Caco-2 (cell line): ENCODE measurements at places on chromosomes 6 and 20.

DNA sequence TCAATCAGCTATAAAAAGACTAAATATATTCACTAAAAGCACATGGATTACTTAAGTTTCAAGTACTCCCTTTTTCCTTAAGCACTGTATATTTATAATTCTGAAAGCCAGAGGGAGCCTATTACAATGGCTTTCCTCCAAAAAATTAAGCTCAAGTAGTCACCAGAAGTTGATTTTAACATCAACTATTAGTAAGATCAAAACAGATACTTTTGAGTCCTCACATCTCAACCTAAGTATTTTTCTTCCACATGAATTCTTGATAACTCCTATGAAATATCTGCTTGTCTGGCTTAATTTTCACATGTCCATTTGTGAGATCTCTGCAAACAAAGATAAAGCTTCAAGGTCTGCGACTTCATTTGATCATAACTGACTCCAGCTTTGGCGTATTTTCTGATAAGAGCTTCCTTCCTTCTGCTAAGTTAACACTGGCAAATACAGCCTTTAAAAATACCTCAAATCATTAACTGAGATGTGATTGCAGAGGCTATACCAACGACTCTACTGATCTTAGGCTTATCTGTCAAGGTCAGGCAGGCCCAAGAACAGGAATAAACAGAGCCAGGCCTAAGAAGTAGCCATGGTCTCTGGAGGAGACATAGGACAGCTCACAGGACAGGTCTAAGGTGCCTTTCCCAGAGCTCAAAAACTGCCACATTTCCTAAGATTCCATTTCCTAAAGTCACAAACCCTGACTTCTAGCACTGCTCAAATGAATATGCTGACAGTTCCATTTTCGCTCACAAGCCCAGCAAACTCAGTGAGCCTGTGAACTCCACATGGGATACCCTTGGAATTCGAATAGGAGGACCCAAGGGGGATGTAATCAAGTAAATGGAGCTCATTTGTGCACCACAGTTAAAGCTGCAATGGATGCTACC lies 10.0 kb downstream of the SNX5 start:
- peak; percentile 60 for DNase-seq

GRCh38 chr20:10255846-10256245 lies 37.2 kb downstream of the SNAP25 start:
- DNase-seq = no peak

GRCh38 chr6:167079853-167080297 lies 43.0 kb upstream of the CCR6 start:
- no peak for DNase-seq

DNA sequence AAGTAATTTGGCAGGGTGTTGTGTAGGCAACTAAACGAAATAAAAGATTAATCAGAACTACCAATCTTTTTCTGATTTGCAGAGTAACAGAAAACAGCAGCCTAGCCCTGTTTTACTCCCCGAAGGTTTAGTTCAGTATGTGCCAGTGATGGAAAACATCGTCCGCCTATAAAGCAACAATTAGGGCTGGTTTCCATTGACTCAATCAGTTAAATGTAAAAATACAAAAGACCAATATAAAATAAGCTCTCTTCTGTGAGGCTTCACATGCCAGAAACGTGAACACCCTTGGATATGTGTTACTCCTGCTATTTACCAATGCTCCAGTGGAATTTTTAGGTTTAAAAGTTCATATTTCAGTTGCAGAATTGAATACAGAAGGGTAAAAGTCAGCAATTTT lies 210.5 kb upstream of the RSPO3 start:
- DNase-seq = no peak

GRCh38 chr20:1374246-1374645 lies 18.6 kb downstream of the FKBP1A start:
- no peak for DNase-seq

DNA sequence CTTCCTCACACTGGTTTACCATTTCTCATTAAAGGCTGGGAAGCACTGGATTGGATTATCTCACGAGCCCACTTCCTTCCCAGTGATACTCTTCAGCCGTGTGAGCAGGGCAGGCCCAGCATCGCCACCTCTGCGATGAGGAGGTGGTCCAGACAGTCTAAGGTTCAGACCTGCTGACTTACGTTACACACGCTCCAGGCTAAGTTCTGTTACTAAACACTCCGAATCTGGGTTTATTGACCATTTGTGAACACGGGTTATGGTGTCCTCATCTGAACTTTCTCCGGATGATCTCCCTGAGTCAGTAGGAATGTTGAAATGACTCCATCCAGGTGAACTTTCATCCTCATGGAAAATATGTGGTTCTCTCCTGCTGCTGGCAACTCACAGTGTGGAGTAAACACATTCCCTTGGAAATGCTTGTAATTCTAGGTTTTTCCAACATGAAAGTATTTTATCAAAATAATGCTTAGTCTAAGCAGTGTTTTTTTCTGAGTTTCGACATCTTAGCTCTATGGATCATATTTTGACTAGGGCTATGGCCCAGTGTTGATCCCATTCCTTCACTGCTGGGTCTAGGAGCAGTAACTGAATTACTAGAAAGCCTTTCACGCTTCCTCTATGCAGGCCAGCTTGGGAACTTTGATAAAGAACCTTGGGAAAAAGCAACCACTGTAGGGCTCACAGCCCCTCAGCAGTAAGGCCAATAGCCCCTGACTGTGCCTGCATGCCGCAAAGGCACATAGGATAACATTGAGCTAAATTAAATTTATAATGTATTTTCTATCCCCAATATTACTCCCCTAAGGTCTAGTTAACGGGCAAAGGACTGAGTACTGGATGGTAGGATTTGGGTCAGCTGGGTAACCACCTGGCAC lies 37.7 kb upstream of the PXDC1 start:
- peak; percentile 60 for DNase-seq

- no peak for DNase-seq
Measured at GRCh38 chr6:5726976-5727718, 279.6 kb downstream of the NRN1 start.

GRCh38 chr6:118843685-118844390 lies 50.1 kb upstream of the ASF1A start:
- no peak for DNase-seq

DNA sequence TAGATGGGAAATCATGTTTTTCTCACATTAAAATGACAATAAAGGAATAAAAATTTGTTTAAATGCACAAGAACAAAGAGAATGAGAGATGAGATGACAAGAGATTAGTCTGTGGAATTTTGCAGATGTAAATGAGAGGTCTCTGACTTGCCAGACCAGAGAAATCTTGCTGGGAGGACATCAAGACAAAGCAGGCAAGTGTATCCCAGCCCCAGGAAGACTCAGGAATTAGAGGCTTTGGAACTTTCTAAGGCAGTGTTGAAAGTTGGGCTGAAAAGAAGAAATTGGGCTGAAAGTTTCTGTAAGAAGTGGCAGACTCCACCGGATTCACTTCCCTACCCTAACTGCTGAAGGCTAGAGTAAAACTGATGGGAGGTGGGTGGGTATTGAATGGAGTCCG lies 54.6 kb downstream of the AFDN start:
- DNase-seq = no peak

- no peak for DNase-seq
Measured at GRCh38 chr6:113888956-113889630, 31.9 kb downstream of the MARCKS start.

GRCh38 chr6:147166992-147167391 lies 37.2 kb upstream of the STXBP5 start:
- no peak for DNase-seq

- DNase-seq = no peak
Measured at GRCh38 chr6:39847221-39847620, 55.0 kb downstream of the DAAM2 start.

GRCh38 chr6:80725156-80725930 lies 618.9 kb downstream of the BCKDHB start:
- DNase-seq = no peak

DNA sequence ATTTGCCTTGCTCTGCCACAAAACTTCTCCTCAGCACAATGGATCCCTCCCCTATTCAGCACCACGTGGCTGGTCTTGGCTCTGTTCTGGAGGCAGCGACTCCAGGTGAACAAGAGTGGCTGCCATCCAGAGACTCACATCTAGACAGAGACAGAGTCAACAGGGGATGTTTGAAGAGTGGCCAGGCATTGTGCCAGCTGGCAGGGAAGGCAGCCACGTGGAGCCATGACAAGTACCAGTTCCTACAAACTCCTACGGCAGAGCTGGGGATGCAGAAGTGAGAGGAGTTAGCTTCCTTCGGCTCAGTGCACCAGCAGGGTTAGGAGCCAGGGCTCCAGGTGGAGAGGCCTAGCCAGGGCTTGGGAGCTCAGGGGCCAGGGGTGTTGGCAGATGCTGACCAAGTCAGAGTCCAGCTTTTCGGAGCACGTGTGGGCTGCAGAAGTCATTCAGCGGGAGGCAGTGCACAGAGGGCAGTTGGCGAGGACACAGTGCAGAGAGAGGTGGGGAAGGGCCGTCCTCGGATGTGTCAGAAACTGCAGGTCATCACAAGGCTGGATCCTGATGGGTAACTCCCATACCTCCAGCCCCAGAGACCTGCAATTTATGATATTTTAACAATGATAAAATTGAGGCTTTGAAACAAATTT lies 171.7 kb upstream of the PDE10A start:
- no peak for DNase-seq

- DNase-seq = peak; percentile 91
Measured at GRCh38 chr20:35617397-35618262, 2.0 kb downstream of the SPAG4 start.

DNA sequence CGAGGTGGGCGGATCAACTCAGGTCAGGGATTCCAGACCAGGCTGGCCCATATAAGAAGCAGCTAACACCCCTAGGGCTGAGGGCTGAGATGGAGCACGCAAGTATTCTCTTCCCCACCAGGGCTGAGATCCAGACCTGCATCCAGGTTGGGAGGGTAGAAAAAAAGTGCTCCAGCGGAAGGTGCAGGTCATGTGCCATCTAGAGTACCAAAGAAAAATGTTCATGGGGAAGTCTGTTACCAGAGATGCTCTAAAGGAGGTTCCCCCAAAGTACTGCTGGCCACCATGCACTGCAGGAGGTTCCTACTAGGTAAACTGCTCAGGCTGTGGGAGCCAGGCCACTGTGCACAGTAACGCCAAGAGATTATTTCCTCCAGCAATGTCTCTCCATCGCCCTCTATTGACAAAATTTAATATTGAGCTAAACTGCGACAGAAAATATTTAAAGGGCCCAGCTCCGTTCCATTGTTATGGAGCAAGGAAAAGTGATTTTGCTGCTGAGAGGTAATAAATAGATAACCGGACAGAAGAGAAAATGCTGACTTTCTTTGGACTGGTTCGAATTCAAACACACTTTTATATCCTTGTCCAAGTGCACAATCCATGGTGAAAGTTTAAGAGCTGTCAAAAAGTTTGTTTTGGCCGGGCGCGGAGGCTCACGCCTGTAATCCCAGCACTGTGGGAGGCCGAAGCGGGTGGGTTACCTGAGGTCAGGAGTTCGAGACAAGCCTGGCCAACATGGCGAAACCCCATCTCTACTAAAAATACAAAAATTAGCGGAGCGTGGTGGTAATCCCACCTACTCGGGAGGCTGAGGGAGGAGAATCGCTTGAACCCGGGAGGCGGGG lies 159.9 kb downstream of the OR2B2 start:
- peak; percentile 82 for DNase-seq

DNA sequence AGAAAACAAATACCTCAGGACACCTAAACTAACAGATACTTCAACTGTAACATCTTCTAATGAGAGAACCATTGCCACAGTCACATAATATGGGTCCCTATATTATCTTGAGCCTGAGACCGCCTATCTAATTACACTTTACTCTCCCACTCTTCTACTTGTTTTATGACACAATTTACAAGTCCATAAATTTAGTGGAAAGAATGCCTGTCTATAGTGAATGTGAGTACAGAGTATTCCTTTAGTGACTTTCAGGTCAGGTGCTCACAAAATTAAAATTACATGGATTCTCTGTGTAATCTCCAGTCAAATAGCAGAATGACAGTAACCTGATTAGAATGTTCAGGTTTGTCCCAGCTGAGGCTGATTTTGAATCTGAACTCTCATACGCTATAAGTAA lies 624.1 kb downstream of the PKHD1 start:
- DNase-seq = no peak

DNA sequence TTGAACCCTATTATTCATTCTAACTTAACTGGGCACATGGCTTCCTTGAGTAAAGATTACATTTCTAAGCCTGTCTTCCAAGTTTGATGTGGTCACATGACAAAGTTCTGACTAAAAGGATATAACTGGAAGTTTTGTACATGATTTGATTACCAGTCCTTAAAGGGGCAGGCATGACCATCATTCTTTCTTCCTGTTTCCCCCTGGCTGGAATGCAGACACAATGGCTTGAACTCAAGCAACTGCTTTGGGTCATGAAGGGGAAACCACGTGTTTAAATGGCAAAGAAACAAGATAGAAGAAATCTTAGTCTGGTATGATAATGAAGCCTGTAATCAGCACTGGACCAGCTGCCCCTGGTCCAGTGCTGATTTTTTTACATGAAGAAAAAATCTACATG lies 15.6 kb upstream of the SHLD1 start:
- DNase-seq = no peak

DNA sequence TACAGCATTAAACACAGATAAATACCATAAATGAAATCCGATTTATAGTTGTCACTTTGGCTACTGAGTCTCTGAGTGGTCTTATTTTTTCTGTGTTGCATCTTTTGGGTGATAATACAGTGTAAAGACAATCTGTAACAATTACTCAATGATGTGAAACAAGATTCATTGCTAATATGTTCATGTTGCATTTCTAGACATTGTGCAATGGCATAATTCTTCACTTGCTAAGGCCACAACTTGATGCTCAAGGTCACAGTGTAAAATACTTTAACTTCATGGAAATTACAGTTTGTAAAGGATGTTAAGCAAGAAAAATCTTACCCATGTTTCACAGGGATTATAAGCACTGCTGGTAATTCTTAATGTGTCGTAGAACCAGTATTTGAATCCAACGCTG lies 74.9 kb upstream of the SMLR1 start:
- no peak for DNase-seq

GRCh38 chr20:46296526-46297250 lies 11.6 kb downstream of the CDH22 start:
- DNase-seq = no peak

DNA sequence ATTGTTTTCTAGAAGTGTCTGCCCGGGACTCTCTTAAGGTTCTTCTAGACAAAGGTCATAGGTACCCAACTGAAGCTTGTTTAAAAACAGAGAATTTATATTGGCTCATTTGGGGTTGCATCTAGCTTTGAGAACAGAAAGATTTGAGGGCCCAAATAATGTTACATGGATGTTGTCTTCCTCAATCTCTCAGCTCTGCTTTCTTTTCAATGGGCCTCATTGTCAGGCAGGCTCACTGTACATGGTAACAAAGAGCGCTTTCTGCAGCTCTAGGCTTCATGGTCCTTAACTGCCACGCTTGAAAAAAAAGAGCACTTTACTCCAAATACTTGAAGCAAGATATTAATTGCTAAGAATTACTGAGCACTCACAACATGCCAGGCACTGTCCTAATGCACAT lies 22.2 kb downstream of the NHLRC1 start:
- DNase-seq = no peak

- DNase-seq = no peak
Measured at GRCh38 chr6:55499591-55499990, 79.4 kb downstream of the HMGCLL1 start.

DNA sequence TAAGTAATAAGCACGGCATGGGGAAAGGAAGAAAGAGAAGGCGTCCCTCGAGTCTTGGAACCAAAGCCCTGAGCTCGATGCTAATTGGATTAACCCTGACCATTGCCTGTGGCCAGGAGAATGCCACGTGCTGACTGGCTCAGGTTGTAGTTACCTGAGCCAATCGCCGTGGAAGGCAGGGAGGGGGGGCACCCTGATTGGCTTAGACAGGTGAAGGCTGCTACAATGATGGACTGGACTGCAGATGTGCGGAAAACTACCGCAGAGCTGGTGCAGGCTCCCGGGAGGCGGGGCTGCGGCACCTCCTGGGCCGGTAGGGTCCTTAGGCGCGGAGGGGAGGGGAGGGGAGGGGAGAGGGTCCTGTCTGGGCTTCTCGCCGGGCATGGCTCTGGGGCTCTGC lies 121.3 kb downstream of the TFAP2C start:
- peak; percentile 43 for DNase-seq
